ENCODE measurements at places on chromosomes 1 and 21.

DNA sequence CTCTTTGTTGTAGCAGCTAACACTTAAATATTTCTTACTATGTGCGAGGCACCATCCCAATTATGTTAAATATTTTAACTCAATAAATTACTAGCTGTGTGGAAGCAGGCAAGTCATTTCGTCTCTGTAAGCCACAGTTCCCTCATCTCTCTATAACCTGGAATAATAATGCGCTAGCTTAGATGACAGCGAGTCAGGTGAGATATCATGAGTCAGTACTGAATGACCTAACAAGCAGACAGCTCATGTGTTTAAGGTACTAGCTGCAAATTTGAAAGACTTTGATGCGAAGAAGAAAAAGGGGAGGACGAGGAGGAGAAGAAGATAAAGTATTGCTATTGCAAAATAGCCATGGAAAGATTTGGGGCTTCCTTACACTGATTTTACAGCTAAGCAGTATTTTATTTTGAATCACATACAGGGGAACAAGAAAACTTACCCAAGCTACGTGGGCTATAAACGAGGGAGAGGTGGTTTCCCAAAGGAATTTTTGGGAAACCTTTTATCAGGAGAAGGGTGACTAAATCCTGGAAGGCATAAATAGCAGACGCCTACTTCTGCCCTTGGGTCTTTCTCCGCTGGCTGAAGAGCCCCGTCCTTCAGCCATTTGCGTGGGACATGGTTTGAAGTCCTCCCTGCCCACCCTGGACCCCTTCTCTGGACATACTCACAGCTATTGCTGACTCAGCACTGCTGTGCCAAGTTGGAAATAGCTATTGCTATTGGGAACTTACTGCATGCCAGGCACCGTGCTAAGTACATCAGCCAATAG lies 8.9 kb downstream of the CITED4 start:
- DNase-seq = no peak

GRCh38 chr1:25770541-25771220 lies 29.3 kb upstream of the SELENON start:
- DNase-seq = no peak

- peak; percentile 60 for DNase-seq
Observed at GRCh38 chr1:64421377-64421776, 48.6 kb upstream of the CACHD1 start.

- peak; percentile 35 for DNase-seq
Observed at GRCh38 chr1:160085686-160086455, 4.5 kb downstream of the KCNJ9 start.

GRCh38 chr1:200550367-200550766 lies 70.2 kb downstream of the KIF14 start:
- DNase-seq = peak; percentile 19

DNA sequence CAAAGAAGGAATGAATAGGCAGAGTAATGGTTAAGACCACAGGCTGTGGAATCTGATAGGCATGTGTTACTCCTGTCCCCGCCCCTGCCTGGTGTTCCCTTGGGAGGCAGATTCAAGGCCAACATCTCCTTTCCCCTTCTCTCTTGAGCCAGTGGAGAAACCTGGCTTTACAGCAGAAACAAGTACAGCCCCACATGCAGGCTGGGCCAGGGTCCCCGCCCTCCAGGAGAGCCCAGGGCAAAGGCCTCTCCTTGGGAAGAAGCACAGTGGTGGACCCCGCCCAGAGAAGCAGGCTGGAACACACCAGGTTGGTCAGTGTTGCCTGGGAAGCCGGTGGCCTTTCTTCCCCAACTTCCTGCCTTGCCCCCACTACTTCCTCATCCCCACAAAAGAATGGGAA lies 6.8 kb downstream of the C1orf167 start:
- DNase-seq = no peak

DNA sequence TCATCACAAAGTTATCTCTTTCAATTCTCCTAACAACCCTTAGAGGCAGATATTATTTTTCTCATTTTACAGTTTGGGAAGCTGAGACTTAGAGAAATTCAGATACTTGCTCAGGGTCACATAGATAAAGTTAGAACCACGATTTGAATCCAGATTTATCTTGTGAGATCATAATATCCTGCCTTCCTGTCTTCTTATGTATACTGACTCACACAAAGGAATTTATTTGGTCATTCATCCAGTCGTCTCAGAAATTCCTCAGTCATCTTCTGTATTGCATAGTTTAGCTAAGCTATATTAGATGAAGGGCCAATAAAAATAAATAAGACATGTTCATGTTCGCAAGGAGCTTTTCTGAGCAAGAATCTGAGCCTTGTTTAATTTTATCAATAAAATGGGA lies 35.8 kb upstream of the RUNX1 start:
- DNase-seq = peak; percentile 62

DNA sequence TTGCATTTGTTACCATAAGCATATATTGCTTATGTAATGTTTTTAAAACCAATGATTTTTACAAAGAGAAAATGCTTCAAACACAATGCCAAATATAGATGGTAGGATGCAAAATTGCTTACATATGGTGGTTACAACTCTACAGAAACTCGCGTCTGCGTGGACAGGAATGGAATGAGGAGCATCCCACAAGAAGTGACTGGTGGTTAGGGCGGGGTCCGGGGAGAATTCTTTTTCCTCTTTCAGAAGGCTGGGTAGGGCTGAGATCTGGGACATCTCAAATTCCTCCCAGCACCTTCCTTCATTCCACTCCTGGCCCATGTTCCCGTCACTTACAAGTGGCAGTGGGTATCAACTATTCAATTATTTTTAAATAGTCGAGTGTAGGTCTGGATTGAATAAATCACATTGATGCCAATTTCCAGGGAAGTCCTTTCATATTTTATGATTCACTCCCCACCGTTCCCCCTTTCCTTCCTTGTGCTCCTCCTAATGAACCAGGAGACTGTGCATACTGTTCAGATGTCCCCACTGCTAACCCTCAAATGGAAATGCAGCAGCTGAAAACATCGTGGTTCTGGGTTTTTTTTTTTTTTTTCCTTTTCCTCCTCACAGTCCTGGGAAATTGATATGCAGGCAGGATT lies 174.5 kb upstream of the POU3F1 start:
- no peak for DNase-seq

DNA sequence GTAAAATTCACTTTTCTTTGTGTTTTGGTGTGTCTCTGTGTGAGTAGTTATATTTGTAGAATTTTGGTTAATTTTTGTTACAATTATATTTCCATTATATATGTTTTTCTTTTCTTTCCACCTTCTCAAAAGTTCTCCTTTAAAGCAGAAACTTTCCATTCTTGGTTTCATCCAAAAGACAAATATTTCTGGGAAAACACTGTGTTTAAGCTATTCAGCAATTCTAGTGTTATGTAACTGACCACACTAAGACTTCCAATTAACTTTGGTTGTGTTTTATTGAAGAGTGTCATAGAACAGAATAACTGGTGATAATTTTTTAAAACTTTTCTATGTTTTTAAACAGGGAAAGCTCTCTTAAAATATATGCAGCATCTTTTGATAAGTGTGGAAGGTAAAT lies 13.6 kb upstream of the RGL1 start:
- no peak for DNase-seq

- DNase-seq = no peak
Observed at GRCh38 chr1:81662913-81663526, 137.7 kb upstream of the ADGRL2 start.

- DNase-seq = no peak
Observed at GRCh38 chr1:94095744-94096469, 25.0 kb downstream of the ABCA4 start.

GRCh38 chr1:56073206-56073605 lies 506.2 kb downstream of the PLPP3 start:
- no peak for DNase-seq

DNA sequence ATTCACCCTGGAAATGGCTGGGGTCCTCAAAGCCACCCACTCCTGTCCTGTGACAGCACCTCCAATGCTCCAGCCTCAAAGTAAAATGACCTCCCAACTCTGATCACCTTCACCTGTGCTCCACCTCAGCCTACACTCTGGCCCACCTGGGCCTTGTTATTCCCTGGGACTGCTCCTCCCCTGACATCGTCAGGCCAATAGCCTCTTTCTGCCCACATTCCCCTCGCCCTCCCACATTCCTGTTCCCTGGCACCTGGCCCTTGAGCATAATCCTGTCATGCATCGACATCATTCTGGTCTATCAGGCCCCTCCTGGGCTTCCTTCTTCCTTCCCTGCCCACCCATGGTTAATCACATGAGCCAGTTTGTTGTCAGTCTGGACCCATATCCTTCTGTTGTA lies 13.2 kb upstream of the BCAR3 start:
- DNase-seq = no peak

DNA sequence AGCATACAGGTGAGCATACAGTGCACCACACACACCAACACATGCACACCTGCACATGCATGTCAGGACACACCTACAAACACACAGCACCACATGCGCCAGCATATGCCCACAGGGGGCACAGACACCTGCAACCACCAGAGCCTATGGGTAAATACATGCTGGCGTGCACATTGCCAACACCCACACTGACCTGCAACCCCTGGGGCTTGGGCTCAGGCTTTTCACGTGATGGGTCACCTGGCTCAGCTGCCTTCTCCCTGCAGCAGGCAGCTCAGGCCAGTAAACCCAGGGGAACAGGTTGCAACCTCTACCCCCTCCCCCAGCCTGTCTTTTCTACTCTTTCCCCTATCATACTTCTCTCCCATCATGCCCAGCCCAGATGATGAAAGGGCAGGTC lies 8.1 kb downstream of the CD247 start:
- no peak for DNase-seq

DNA sequence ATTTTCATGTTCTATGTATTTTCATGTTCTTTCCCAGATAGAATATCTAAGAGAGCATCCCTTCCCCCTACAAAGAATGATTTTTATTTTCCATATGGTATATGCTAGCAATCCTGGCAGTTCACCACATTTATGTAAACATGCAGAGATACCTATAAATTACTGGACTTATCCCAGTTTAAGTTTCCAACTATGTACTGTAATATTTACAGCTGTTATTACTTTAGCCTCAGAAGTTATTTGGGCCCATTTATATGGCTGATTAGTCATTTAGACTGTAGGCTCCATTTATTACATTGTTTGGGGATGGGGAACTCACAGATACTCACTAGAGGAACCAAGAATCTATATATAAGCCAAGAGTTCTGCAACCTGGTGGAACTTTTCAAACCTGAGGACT lies 84.8 kb upstream of the WARS2 start:
- no peak for DNase-seq

GRCh38 chr1:171841931-171842761 lies 848 bp downstream of the DNM3 start:
- DNase-seq = no peak

DNA sequence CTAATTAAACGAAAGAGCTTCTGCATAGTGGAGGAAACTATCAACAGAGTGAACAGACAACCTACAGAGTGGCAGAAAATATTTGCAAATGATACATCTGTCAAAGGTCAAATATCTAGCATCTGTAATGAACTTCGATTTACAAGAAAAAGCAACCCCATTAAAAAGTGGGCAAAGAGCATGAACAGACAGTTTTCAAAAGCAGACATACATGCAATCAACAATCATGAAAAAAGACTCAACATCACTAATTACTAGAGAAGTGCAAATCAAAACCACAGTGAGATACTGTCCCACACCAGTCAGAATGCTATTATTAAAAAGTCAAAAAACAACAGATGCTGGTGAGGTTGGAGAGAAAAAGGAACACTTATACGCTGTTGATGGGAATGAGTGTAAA lies 103.2 kb downstream of the MAGI3 start:
- DNase-seq = no peak

DNA sequence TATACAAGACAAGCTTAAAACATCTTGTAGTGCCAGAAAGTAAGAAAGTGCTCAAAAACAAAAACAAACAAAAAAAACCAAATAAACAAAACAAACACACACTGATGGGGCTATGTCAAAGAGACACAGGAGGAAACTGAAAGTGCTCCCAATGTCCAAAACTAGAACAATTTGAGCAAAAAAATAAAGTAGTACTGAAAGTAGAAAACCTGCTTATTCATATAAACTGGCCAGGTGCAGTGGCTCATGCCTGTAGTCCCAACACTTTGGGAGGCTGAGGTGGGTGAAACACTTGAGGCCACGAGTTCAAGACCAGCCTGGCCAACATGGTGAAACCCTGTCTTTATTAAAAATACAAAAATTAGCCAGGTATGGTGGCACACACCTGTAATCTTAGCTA lies 129.9 kb downstream of the GLUL start:
- DNase-seq = no peak

GRCh38 chr1:23288671-23289070 lies 55.4 kb downstream of the HNRNPR start:
- DNase-seq = no peak

- DNase-seq = no peak
Observed at GRCh38 chr1:215631489-215631888, 64.4 kb downstream of the KCTD3 start.

DNA sequence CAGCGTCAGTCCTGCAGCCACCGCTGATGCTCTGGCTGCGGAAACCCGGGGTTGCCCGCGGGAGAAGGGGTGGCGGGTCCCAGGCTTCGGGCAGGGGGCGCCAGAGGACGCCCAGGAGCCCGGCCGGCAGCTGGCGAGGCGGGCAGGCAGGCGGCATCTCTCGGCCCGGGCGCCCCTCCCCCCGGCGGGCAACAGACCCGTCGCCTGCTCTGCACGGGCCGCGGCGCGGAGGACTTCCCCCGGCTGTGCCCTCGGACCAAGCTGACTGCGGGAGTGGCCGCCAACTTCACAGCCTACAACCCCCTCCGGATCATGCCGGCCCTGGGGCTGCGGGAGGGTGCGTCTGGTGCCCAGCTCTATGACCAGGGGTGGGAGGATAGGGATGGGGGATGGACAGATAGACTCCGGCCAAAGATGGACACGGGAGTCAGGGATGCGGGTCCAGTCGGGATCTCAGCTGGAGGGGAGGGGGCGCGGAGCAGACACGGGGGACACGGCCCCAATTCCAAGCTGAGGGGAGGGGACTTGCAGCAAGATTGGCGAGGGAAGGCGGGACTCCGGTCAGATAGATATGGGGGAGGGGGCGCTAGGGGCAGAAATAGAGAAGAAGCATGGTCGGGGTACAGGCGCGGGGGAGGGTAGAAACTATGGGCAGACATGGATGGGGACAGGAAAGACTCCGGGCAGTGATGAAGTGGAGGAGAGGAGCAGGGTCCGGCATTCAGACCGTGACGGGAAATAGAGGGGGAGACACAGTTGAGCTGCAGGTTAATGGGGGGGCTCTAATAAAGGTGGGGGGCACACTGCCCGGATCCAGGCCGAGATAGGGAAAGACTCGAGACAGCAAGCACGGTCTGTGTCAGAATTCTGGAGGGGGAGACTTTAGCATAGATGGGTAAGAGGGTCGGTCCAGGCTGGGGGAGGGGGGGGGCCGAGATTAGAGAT lies 1.1 kb downstream of the ADGRB2 start:
- DNase-seq = peak; percentile 79

- no peak for DNase-seq
Observed at GRCh38 chr1:67555461-67556296, 125.5 kb upstream of the SERBP1 start.

- peak; percentile 88 for DNase-seq
Observed at GRCh38 chr1:161962091-161962887, 61.4 kb downstream of the OLFML2B start.

GRCh38 chr1:25737130-25737529 lies 62.9 kb upstream of the SELENON start:
- DNase-seq = no peak

- DNase-seq = no peak
Observed at GRCh38 chr1:84988588-84988987, 8.3 kb downstream of the MCOLN2 start.

GRCh38 chr1:232923739-232924386 lies 26.5 kb upstream of the NTPCR start:
- peak; percentile 69 for DNase-seq

GRCh38 chr21:43912500-43912899 lies 47.5 kb downstream of the AGPAT3 start:
- no peak for DNase-seq

GRCh38 chr21:32335601-32336575 lies 37.2 kb downstream of the MRAP start:
- DNase-seq = no peak

GRCh38 chr1:227666286-227666685 lies 68.8 kb downstream of the JMJD4 start:
- DNase-seq = peak; percentile 12
